ENCODE measurements at places on chromosomes 5 and 9.
A peak's percentile ranks its signal among the peaks of the same experiment; 100 is the strongest.

DNA sequence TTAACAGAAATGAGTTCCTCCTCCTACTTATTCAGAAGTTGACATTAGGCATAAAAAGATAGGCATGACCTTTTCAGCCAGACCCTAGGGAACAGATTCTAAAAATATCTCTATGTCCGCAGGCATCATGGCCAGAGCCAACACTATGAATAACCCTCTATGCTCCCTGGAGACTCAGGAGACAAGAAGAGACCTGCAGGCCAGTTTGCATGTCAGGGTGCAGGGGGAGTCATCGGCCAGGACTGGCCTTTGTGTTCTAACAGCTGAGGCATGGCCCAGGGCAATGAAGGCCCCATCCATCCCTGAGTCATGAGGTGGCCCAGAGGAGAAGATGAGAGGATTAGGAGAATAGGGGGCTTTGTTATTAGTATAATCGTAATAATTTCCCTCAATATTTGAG is 93.8 kb downstream of the TMEM215 start:
- DNase-seq, result no peak

GRCh38 chr5:124755565-124755964 is 9.1 kb upstream of the ZNF608 start:
- no peak for DNase-seq

DNA sequence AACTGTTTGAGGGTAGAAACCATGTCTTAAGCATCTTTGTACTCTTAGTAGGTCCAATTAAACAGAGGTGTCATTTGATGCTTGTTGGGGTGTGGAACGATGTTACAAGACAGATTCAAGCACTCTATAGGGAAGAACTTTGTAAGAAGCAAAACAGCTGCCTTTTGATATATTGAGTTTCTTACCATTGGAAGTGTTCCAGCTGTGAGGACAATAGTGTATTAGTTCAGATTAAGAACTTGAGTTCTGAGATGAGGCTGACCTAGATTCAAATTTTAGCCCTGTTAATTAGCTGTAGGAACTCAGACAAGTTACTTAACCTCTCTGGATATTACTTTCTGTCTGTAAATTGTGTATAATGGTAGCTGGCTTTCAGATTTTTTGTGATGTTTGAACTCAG is 19.6 kb upstream of the ZNF462 start:
- no peak for DNase-seq

GRCh38 chr9:89804766-89805531 is 200.1 kb downstream of the GADD45G start:
- no peak for DNase-seq

GRCh38 chr5:42951293-42951840 is 88.8 kb downstream of the ANXA2R start:
- peak; percentile 86 for DNase-seq

GRCh38 chr9:136089697-136090045 is 5.4 kb downstream of the NACC2 start:
- DNase-seq, result peak; percentile 50

- no peak for DNase-seq
Measured at GRCh38 chr5:83422284-83422683, 49.3 kb upstream of the VCAN start.

DNA sequence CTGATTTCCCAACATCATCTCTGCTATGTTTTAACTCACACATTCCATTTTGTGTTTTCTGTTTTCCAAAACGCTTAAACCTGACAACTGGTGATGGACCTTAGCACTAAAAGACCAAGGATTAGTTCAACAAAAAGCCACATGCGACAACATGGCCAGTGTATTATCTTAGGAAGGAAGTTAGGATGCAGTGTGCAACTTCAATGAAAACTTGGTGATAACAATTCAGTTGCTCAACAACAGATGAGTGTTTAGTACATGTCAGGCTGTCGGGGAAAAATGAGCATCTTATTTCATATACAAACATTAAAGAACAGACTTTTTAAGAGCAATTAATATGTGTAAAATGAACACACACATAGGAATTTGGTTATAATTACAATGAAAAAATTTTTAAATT is 780.0 kb downstream of the SEMA5A start:
- DNase-seq, result no peak

DNA sequence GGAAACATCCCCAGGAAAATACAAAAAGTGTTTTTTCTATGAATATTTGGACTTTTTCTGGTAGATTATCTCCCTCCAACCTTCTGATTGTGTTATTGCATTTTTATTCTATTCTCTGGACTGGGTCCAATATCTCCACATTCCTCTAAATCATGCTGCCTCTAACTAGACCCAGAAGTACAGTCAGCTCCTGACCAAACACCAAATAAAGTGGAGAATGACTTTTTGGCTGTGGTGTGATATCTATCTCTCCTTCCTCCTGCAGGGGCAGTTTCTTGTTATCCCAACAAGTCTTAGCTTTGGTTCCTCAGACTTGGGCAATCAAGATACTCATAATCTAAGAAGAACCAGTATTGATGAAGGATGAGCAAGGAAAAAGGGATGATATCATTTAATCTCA is 3.2 kb upstream of the RAI14 start:
- DNase-seq, result no peak

DNA sequence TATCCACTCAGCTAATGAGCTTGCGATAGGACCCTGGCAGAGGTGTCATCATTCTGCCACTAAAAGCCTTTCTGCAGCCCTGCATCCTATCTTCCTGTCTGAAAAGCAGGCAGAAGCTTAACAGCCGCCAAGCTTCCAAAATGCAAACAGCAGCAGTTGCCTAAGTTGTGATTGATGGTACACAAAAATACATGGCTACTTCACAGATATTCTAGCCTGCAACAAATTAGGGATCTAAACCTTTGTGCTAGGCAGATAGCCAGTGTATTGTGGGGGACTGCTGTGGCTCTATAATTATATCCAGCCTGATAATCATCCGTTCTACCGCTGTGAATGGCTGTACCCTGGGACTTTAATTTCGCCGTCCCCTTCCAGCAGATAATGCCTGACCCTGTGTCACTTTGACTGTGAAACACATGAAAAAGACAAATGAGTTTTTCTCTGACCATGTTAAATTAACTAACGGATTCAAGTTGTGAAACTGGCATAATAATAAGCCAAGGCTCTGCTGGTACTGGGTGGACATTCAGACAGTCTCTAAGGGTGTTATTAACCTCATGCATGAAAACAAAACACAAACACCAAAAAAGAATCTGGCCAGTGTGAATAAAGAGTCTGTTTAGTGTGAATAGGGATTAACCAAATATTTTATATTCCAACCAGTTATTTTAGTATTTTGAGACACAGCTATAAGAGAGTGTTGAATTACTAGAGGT is 45.9 kb downstream of the SEMA6A start:
- DNase-seq, result no peak

DNA sequence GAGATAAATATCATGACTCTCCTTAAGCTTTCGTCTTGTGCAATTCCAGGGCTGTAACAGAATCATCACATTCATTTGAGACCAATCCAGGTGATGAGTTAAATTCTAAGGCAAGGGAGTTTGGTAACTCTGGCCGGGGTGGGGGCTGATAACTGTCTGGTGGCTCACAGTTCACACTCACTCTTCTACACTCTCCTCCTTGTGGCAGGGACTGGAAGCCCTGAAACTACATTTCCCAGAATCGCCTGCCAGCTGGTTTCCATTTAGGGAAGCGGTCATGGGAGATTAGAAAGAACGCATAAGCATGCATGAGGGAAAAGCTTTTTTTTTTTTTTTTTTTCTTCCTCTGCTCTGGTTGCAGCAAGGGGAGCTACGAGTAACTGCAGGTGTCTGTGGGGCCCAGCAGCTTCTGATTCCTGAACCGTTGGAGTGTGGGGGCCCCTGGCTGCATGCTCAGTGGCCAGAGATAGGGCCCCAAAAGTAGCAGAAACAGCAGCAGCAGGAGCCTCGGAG is 154.8 kb upstream of the TBC1D2 start:
- DNase-seq, result no peak

DNA sequence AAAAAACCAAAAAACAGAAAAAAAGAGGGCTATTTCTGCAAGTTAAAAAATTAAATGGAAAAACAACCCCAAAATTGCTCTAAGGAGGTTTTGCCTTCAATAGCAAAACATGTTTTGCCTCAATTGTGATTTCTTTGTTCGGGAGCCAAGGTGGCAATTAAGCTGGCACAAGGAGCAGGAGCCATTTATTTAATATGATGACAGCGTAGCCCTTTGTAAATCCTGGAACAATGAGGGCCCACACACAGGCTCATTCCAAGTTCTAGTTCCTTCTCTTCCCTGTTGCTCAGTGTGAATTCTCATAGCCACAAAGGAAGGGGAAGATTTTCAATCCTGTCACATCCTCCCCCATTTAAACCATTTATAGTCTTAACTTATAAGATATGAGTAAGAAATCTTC is 353.2 kb downstream of the PDE4D start:
- no peak for DNase-seq

Measured in CD4-positive, alpha-beta T cell treated with Interleukin-12 subunit alpha and Interleukin-12 subunit beta, for 1 hour (primary cell).